ENCODE measurements at places on chromosomes 11 and 22.
A peak's percentile ranks its signal among the peaks of the same experiment; 100 is the strongest.

DNA sequence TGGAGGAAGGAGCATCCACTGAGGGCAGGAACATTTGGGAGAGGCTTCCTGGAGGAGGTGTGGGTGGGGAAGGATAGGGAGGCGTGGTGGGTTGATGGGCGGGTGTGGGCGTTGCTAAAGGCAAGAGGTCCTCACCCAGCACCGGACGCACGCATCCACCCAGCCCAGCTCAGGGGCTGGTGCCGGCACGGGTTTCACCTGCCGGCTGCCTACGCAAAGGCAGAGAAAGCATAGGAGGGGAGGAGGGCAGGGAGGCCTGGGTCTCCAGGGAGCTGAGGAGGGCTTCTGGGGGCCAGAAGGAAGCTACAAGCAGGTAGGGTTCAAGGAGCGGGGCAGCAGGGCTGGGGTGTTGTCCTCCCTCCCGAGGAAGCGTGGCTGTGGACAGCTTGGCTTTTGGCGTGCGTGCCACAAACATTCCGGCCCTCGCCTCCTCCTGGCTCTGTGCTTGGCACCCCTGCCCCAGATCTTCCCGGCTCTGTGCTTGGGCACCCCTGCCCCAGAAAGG lies 7.8 kb downstream of the SSH3 start:
- DNase-seq, result peak; percentile 50

DNA sequence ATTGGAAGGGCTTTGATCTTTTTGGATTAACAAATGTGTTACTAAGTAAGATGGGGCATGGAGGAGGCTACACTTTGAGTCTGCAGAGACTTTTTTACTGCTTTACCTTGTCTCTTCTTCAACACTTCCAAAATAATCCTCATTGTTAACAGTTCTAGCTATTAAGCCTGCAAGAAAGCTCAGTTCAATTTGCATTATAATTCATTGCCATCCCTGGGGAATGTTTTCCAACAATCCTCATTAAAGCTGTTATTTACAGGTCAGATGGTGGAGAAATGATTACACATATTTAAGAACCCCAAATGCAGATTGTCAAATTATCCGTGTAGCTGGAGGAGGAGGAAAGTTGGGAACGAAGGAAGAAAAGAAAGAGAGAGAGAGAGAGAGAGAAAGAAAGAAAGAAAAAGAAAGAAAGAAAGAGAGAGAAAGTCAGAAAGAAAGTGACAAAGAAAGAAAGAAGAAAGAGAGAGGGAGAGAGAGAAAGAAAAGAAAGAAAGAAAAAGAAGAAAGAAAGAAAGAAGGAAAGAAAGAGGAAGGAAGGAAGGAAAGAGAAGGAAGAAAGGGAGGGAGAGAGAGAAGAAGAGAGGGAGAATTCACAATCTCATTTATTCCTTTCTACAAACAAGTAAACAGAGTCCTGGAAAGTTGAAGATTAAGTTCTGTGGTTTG lies 443.9 kb downstream of the INSC start:
- no peak for DNase-seq

- DNase-seq, result no peak
These were observed 179.3 kb upstream of the FAT3 start for GRCh38 chr11:92045301-92045700.

DNA sequence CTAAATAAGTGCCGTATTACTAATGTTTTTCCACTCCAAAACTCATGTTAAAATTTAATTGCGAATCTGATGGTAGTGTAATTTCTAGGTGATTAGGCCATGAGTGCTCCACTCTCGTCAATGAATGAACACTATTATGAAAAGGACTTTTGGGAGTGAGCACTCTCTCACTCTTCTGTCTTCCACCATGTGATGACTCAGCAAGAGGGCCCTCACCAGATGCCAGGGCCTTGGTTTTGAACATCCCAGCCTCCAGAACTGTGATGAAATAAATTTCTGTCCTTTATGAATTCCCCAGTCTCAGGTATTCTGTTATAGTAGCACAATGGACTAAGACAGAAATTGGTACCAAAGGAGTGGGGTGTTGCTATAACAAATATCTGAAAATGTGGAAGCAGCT lies 8.1 kb downstream of the JRKL start:
- DNase-seq, result no peak

DNA sequence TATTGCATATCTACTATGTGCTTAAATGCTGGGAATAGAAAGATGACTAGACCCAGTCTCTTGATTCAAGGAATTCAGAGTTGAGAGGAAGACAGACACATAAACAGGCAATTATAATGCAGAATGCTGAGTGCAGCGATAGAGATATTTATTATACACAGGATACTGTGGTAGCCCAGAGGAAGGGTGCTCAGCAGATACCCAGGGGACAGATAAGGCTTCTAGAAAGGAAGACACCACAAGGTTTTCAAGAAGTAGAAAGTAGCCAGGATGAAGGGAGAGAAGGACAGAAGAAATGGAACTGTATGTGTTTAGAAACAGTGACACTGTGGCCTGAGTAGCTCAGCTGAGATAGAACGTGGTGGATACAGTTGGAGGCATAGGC lies 79.4 kb upstream of the NNMT start:
- DNase-seq, result no peak

DNA sequence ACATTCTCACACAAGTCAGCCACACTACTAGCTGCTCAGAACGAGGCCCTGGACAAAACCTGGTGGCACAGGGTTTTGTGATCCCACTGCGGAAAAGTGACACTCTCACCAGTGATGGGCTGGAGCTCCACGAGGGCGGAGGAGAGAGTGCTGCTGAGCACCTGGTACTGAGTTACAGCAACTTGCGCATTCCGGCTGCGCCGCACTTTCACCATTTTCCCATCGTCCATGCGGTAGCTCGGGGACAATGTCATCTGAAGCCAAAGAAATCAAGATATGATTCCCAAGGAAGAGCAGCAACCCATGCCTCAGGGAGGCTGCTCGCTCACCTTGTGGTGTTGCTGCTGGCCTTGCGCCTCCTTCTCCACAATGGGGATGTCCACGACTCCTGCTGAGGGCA lies 6.1 kb downstream of the RPUSD4 start:
- no peak for DNase-seq

- DNase-seq, result peak; percentile 62
These were observed 53.2 kb downstream of the ALX4 start for GRCh38 chr11:44256673-44257291.

GRCh38 chr22:41501209-41501608 lies 32.3 kb downstream of the ACO2 start:
- no peak for DNase-seq

GRCh38 chr11:75305993-75306392 lies 45.5 kb downstream of the ARRB1 start:
- DNase-seq, result no peak

GRCh38 chr11:124961972-124962609 lies 8.1 kb downstream of the CCDC15 start:
- no peak for DNase-seq

GRCh38 chr11:126890561-126890960 lies 110.0 kb downstream of the KIRREL3 start:
- no peak for DNase-seq

- no peak for DNase-seq
These were observed 16.6 kb downstream of the CYTH4 start for GRCh38 chr22:37298748-37299495.

GRCh38 chr11:60739114-60739513 lies 14.6 kb downstream of the MS4A18 start:
- no peak for DNase-seq

DNA sequence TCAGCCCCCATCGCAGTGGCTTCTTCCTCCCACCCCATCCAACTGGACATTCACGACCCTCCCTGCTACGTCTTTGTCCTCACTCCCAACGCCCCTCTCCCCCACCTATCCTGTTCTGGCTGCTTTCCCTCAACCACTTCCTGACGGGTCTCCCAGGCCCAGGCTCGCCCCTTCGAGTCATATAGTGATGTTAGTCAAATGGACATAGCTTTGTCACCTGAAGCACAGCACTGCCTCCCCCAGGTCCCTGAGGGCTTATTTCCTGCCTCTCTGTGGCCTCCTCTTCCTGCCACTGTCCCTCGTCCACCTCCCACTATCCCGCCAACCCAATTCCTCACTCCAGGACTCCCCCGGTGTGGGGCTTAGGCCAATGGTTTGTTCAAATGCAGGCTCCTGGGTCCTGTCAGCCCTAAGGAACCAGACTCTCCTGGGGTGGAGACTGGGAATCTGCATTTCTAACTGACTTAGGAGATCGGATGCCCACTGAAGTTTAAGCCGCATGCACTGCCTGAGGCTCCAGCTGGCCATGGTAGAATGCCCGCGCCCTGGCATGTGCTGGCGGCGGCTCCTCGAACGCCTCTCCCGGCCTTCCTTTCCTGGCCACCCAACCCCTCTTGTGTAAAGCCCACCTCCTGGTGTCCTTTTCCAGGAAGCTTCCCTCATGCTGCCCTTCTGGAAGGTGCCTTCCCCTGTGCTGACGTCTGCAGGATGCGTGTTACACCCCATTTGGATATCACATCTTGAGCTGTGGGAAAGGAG lies 18.3 kb downstream of the SUN2 start:
- DNase-seq, result no peak

- DNase-seq, result no peak
These were observed 51.8 kb downstream of the FDX1 start for GRCh38 chr11:110481523-110481922.

- DNase-seq, result peak; percentile 47
These were observed 148.7 kb upstream of the B3GAT1 start for GRCh38 chr11:134560566-134561330.

GRCh38 chr11:133723056-133723455 lies 122.3 kb downstream of the SPATA19 start:
- no peak for DNase-seq

- DNase-seq, result peak; percentile 68
These were observed 12.8 kb upstream of the HYLS1 start for GRCh38 chr11:125874556-125875124.

GRCh38 chr11:29119116-29119515 lies 897.7 kb downstream of the KCNA4 start:
- DNase-seq, result no peak

DNA sequence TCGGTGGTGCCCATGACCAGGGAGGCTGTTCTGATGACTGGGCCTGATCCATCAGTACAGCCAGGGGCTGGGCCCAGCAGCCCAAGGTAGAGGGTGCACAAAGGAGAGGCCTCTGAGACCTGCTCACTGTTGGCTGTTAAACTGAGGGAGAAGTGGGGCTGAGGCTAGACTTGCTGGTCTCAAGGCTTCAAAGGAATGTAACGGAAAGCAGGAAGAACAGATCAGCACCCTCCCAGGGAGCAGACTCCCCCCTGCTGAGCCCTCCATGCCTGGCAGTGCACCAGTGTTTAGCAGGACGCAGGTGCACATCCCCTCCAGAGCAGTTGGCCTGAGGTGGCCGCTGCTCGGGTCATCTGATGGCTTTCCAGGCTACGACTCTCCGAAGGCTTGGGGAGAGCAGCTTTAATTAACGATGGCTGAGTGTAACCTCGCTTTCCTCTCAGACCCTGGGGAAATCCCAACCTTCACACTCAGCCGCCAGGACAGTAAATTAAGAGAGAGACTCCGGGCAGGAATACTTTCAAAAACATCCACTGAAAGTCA lies 255.7 kb upstream of the NARS2 start:
- DNase-seq, result no peak

DNA sequence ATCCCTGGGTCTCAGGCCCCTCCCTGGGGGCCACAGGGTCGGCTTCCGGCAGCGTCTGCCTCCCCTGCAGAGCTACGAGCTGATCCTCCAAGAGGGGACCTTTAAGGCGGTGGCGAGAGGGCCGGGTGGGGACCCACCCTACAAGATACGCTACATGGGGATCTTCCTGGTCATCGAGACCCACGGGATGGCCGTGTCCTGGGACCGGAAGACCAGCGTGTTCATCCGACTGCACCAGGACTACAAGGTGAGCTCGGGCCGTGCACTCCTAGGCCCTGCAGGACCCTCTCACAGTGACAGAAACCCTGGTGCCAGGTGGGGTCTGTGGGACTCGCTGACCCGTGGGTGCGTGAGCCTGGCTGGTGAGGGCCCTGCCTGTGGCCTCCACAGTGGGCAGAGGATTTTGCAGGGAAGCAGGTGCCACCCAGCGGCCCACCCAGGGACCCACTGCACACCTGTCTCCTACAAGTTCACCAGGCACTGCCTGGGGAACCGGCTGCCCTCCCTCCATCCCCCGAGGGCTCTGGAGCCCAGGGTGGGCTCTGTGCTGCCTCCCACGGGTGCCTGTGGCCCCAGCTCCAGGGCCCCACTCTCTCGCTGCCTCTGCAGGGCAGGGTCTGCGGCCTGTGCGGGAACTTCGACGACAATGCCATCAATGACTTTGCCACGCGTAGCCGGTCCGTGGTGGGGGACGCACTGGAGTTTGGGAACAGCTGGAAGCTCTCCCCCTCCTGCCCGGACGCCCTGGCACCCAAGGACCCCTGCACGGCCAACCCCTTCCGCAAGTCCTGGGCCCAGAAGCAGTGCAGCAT lies 13.7 kb downstream of the MUC5B start:
- DNase-seq, result peak; percentile 40

- no peak for DNase-seq
These were observed 5.5 kb downstream of the KRTAP5-6 start for GRCh38 chr11:1702506-1702905.

DNA sequence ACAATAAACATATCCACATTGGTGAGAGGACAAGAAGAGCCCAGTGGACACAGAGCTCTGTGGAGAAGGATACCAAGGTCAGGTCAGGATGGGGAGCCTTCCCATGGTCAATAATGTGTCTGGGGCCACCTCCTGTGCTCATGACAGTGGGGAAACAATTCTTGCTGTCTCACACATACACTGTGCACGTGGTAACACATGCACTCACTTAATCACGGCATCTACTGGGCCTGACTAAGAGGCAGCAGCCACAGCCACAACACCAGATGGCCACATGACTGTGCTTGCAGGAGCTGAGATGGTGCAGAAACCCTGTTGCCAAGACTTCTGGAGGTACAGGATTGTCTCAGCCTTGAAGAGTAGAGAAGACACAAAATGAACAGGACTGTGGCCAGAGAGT lies 28.6 kb downstream of the C22orf42 start:
- DNase-seq, result no peak

- DNase-seq, result no peak
These were observed 115.2 kb upstream of the IGLL5 start for GRCh38 chr22:22772396-22772795.
